ENCODE measurements at places on chromosomes 13 and 19. TPM values are rescaled to one million over a fixed set of nuclear protein-coding genes. Genes with fewer than 3 reads are reported as not detected.

FFAR2 gene
- total RNA-seq = 0.36 TPM

SHC2 gene
- 27.6 TPM for total RNA-seq

KANK2 gene
- 170 TPM for total RNA-seq

ZNF791 gene
- total RNA-seq = 40.9 TPM

PPP2R1A gene
- total RNA-seq = 259 TPM

SMIM17 gene
- total RNA-seq = not detected

CABP5 gene
- total RNA-seq = not detected

FUZ gene
- 13.0 TPM for total RNA-seq

PRKCG gene
- total RNA-seq = not detected

DNA sequence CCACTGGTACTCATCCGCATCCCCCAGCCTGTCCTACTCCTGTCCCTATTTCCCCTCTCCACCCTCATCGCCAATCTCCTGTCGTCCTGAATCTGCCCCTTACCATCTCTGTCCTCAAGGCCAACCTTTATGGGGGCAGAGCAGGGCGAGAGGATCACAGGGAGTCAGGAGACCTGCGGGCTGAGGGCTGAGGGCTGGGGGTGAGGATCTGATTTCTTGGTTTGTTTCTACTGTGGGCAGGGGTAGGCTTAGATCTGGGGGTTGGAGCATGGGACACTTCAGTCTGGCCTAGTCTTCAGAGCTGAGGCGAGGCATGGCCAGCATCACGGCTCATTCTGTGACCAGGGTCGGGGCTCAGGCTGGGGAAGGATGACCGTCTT, 16.5 kb upstream of the ERCC1 start:
- no peak for DNase-seq

DNA sequence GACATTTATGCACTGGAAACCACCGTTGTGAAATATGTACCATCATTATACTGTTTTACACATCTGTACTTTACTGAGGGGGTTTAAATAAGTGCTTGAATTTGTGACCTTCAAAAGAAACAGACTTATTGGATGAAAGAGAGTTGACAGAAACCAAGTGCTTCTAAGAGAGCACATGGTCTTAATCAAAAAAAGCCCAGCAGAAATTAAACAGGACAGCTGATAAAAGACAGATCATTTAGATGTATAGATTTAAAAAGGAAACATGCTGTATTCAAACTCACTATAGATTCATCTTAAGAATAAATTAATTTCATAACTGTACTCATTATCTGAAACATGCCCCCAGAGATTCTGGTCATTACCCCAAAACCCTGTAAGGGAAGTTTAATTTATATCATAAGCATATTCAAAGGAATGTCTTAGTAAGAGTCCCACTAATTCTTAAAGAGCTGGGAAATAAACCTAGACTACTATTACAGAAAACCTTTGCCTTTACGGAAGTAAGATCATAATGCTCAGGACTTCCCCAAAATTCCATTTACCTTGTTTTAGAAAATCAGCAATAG, 421.8 kb downstream of the DCT start:
- DNase-seq = no peak

DNA sequence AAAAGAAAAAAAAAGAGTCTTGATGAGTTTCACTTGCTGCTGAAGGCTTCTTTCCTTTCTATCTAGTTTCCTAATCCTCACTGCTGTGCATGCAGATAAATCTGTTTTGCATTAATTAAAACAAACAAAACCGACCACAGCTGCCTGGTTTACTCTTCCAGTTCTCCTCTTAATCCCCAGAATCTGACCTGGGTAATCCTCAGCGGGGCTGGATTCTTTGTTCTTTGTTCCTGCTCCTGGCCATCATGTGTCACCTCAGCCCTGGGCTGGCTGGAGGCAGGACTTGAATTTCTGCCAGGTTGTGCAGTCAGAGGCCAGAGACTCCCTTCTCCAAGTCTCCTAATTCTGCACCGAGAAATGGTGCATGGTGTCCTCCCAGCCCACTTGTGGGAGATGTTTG, 52.2 kb upstream of the CYP4F8 start:
- DNase-seq = no peak

GRCh38 chr19:51029718-51030117, 3.3 kb upstream of the KLK11 start:
- no peak for DNase-seq

GRCh38 chr13:49220036-49220855, at the start of gene MLNR:
TSS of gene MLNR (plus strand) at chr13:49220338. CDS start at chr13:49220338, 0 bp downstream.
- DNase-seq = no peak

DNA sequence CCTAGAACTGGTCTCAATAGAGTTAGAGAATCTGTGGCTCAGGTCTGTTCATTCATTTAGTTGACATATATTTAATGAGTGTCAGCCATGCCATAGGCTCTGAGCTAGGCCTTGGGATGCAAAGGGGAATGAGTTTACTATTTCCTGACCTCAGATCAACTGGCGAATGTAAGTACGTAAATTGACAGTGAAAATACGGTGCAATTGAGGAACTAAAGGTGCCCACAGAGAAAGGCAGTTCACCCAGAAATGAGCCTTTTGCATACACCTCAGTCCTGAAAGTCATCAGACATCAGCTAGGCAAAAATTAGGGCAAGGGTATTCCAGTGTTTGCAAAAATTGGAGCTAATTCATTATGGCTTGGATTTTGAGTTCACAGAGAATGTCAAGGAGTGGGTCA, 20.6 kb upstream of the UPF3A start:
- no peak for DNase-seq

- DNase-seq = no peak
Observed at GRCh38 chr13:109274188-109274821, 512.1 kb downstream of the IRS2 start.

- DNase-seq = no peak
Observed at GRCh38 chr13:42681326-42682100, 99.9 kb upstream of the FAM216B start.

GRCh38 chr19:4521888-4522242, 3.6 kb upstream of the PLIN4 start:
- DNase-seq = no peak

Data from ureter (tissue), 1 donor.